Midbrain (tissue), 1 donor: ENCODE measurements at places on chromosomes 16 and 17.

DNA sequence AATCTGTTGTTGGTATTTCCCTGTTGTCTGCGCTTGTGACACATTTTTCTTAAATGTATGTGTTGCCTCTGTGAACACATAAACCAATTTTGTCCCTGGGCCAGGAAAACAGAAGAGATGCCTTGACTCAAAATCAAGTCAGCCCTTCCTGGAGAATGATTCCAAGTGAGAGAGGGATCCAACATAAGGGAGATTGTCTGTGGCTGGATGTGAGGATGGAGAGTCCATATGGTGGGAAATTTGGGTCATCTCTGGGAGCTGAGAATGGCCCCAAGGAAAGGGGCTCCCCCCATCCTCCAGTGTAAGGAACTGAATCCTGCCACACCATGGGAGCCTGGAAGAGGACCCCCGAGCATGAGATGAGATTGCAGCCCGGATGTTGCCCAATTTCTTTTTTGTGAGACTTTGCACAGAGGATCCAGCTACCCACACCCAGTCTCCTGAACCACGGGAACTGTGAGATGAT lies 13.5 kb downstream of the CRYM start:
- DNase-seq, result no peak

DNA sequence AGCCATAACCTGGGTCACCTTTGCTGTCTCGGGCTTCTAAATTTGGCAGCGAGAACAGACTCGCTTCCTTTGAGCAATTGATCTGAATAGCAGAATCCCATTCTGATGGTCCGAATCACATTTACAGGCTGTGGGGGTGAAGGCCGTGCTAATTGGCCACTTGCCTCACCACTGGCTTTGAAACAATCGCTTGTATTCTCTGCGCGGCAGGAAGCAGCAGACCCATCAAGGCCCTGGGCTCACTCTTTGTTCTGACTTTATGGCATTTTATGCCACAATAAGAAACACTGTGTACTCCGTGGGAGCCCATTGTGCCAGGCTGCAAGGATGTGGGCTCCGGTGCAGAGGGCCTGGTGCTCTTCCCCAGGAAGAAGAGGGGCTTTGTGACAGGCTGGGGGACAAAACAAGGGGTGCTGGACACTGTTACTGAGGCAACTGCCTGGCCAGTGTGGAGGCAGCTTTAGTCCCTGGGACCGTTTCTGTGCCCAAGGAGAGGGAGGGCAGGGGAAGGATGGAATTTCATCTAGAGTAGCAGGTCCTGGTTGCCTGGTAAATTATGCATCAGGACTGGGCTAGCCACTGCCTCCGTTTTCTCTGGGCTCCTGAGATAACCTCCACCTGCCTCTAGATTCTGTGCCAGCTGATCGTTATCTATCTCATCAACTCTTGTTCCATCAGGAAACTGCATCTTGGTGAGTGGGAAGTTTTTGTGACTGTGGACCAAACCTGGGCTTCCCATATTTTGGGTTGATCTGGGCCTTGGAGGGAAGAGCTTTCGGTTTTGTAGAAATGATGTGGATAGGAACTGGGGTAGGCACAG lies 78.5 kb downstream of the MRC2 start:
- peak; percentile 84 for DNase-seq

- DNase-seq, result no peak
These were observed 407.3 kb downstream of the XYLT1 start for GRCh38 chr16:17063201-17064139.

- peak; percentile 91 for DNase-seq
These were observed at the start of gene ATP6V0C for GRCh38 chr16:2513405-2514332. Gene ATP6V0C (plus strand): TSS chr16:2513952. CDS start chr16:2514104, 152 bp downstream.

GRCh38 chr16:3652373-3653195 lies 1.9 kb upstream of the DNASE1 start:
- no peak for DNase-seq

DNA sequence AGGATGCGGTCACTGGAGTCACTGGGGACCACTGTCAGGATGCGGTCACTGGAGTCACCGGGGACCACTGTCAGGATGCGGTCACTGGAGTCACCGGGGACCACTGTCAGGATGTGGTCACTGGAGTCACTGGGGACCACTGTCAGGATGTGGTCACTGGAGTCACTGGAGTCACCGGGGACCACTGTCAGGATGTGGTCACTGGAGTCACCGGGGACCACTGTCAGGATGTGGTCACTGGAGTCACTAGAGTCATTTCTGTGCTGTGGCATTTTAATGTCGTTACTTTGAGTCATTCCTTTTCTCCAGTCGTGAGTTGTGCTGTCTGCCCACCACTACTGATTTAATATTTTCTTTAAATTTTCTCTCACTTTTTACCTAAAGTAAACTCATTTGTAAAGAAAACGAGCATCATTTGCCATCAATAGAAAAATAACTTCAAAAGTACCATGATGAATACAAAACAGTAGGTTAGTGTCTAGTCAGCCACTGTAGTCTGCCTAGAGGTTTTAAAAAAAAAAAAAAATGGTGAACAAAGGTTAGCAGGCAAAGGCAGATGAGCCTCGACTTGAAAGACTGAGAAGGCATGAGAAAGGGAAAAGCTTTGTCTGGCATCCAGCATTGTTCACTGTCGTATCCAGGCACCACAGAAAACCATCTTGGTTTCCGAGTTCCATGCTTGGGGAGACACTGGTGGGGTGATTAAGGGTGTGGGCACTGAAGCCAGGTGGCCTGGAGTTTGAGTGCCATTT lies 346.6 kb downstream of the SNX29 start:
- no peak for DNase-seq

DNA sequence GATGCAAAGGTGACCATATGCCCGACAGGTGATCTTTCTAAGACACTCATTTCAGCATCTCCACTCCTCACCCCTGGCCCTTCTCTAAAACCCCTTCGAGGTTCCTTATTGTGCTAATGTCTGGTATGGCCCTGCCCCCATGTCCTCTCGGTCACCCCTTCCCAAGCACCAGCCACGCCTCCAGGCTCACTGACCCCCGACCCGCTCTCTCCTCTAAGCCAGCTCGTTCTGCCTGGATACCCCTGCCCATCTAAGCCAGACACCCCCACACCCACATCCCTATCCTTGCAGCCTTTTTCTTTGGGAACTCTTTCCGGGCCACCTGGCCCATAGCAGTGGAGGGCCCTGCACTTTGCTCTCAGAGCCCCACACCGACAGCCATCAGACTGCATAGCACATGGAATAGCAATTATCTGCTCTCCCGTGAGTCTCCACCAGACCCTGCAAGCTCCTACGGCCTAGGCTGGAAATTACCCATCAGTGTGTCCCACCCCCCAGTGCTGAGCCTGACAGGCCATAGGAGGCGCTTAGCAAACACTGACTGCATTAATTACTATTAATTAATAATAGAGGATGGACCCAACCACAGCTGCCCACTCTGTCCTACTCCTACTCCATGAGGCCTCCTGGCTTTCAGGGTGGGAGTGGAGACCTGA lies 176.7 kb downstream of the TMEM132E start:
- no peak for DNase-seq

GRCh38 chr16:1916640-1916990 lies 1.6 kb downstream of the HS3ST6 start:
- no peak for DNase-seq

GRCh38 chr17:39244016-39244599 lies 18.4 kb upstream of the STAC2 start:
- no peak for DNase-seq

- DNase-seq, result no peak
These were observed 106.2 kb downstream of the N4BP1 start for GRCh38 chr16:48503779-48504178.

DNA sequence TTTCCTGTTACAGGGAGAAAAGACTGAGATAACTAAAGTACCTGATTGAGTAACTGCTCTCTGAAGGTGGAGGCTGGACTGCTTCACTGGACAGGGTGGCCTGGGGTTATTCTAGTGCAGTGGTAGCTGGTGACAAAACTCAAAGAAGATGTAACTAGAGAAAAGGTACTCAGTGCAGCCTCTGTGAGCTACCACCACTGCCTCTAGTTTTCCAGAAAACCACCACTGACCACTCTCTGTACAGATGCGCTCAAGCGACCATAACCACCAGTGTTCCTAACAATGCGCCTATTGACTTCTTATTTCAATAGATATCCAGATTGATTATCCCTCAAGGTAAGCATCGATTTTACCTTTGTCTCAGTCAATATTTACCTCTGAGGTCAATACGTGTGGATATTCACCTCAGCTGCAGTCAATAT lies 492.2 kb downstream of the WWOX start:
- DNase-seq, result no peak

DNA sequence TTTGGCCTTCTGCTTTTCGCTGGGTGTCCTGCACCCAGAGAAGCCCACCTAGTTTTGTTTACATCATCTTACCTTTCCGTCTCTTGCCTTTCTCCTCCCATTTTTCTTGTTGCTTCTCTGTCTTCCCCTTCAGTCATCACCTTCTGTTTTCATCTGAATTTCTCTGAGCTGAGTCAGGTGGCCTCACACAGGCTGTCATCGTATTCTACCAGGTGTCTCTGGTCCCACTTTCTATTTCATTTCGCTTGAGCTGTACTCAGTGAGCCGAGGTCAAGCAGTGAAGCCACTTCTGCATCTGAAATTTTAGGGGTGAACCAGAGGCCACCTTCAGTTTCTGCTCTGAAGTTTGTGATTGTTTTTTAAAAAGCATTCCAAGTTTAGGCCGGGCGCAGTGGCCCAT lies 9.7 kb downstream of the CRAMP1 start:
- DNase-seq, result no peak

GRCh38 chr16:78402833-78403232 lies 303.4 kb downstream of the WWOX start:
- DNase-seq, result no peak

DNA sequence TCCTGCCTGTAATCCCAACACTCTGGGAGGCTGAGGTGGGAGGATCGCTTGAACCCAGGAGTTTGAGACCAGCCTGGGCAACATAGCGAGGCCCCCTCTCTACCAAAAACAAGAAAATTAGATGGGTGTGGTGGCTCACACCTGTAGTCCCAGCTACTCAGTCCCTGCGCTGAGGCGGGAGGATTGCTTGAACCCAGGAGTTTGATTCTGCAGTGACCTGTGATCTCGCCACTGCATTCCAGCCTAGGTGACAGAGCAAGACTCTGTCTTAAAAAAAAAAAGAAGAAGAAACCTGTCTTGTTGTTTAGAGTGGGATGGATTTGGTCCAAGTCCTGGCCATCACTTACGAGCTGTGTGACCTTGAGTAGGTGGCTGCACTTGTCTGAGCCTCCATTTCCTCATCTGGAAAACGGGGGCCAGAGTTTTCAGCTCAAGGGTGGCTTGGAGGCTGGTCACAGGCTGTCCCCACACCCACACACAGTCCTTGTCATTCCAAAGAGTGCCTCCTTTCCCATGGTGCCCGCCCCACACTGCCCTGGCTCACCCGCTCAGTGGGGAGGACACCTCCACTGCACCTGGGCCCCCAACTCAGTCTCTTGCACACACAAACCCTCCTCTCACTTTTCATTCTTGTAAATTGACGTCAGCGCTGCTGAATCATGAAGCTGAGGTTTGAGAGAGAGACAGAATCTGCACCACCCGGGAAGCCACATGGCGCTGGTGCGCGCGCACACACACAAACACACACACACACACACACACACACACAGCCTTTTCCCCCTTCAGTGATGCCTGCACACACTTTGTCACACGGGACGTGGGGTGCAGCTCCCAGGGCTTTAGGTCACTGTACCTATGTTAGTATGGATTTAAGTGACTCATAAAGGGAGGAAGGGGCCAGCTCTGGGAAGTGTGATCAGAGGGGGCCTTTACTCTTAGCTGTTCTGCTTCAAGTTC lies 4.2 kb downstream of the SOCS1 start:
- no peak for DNase-seq

- DNase-seq, result peak; percentile 93
These were observed at the start of gene RPL19 for GRCh38 chr17:39200070-39200879. Gene RPL19 (plus strand): TSS chr17:39200283. CDS start chr17:39200345, 62 bp downstream.

GRCh38 chr17:34714475-34715410 lies 135.4 kb downstream of the TMEM132E start:
- DNase-seq, result no peak

DNA sequence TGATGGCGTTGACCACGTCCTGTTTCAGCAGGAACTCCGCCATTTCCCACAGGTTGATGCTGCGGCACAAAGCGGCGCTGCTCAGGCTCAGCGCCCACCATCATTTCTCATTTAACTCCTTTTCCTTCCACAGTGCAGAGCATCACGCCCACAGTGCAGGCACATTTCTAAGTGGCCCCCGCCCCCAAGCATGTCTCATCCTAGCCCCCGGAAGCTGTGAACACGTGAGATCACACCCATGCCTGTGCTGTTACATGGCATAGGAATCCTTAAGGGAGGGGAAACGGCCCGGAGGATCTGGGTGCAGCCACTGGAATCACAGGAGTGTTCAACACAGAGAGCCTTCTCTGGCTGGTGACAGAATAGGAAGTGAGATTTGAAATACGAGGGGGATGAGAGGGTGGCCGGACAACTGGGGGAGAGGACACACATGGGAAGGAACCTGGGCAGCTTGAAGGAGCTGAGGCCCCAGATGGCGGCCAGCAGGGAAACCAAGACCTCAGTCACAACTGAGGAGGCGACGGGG lies 4.7 kb downstream of the NAGPA start:
- DNase-seq, result no peak

GRCh38 chr16:63005356-63005755 lies 969.1 kb upstream of the CDH8 start:
- DNase-seq, result no peak

- peak; percentile 19 for DNase-seq
These were observed 135.1 kb downstream of the CDH13 start for GRCh38 chr16:82761858-82762257.
